ENCODE measurements at places on chromosomes 5 and 9. TPM values are rescaled to one million over a fixed set of nuclear protein-coding genes. Genes with fewer than 3 reads are reported as not detected.

The TCF7 gene
- 16.6 TPM for total RNA-seq

The NACC2 gene
- total RNA-seq, result 28.7 TPM

The SPINK13 gene
- total RNA-seq, result not detected

The CDC25C gene
- total RNA-seq, result 13.0 TPM

The SLC6A19 gene
- not detected for total RNA-seq

The SMIM33 gene
- not detected for total RNA-seq

The DBH gene
- not detected for total RNA-seq

The PLEKHG4B gene
- total RNA-seq, result 0.78 TPM

The SH3GL2 gene
- total RNA-seq, result 0.09 TPM

The PDE6A gene
- 0.08 TPM for total RNA-seq

The SLIT3 gene
- 13.2 TPM for total RNA-seq

The ACTBL2 gene
- total RNA-seq, result not detected

The SPTAN1 gene
- total RNA-seq, result 137 TPM

The ADGRV1 gene
- total RNA-seq, result 0.75 TPM

The KCNV2 gene
- not detected for total RNA-seq

The EIF4E1B gene
- not detected for total RNA-seq

The OGN gene
- total RNA-seq, result not detected

The MYOZ3 gene
- 0.05 TPM for total RNA-seq

The CHSY3 gene
- 0.10 TPM for total RNA-seq

The NEURL1B gene
- total RNA-seq, result 2.6 TPM

The FGFR4 gene
- 23.4 TPM for total RNA-seq

The RPL12 gene
- total RNA-seq, result 2,854 TPM

The ALDH1A1 gene
- 4,899 TPM for total RNA-seq

The STC2 gene
- 53.7 TPM for total RNA-seq

The PFN3 gene
- total RNA-seq, result not detected

The SKP1 gene
- 646 TPM for total RNA-seq

The AJM1 gene
- 4.0 TPM for total RNA-seq

The FAXDC2 gene
- 0.17 TPM for total RNA-seq

The F2RL2 gene
- total RNA-seq, result 5.1 TPM

The UCK1 gene
- 25.5 TPM for total RNA-seq

The CDH18 gene
- not detected for total RNA-seq

The C5 gene
- 12.5 TPM for total RNA-seq

The SLC22A5 gene
- total RNA-seq, result 19.7 TPM

The KIF27 gene
- 0.96 TPM for total RNA-seq

The WDR31 gene
- total RNA-seq, result 1.1 TPM

The HTR4 gene
- total RNA-seq, result not detected

The PCDHGA4 gene
- total RNA-seq, result 0.10 TPM

The GLDC gene
- 17.4 TPM for total RNA-seq

The DCTN4 gene
- total RNA-seq, result 18.4 TPM

The RNF183 gene
- total RNA-seq, result not detected

The C9orf153 gene
- not detected for total RNA-seq

Measured in A549 treated with CpdA at 1 μM for 4 hours (cell line).